ENCODE measurements at places on chromosomes 2 and 18. TPM values are rescaled to one million over a fixed set of nuclear protein-coding genes. Genes with fewer than 3 reads are reported as not detected.

- peaks cover 11% of the 10 kb centered on the region for H3K36me3 ChIP-seq
- no peak overlapping the region for H3K4me3 ChIP-seq
- H3K27me3 ChIP-seq = no peaks in the 10 kb centered on the region
- no peak overlapping the region for H3K27ac ChIP-seq
- peaks cover 6% of the 10 kb centered on the region for H3K4me1 ChIP-seq
These were observed 1.4 kb downstream of the MCM6 start for GRCh38 chr2:135874777-135875365.

DNA sequence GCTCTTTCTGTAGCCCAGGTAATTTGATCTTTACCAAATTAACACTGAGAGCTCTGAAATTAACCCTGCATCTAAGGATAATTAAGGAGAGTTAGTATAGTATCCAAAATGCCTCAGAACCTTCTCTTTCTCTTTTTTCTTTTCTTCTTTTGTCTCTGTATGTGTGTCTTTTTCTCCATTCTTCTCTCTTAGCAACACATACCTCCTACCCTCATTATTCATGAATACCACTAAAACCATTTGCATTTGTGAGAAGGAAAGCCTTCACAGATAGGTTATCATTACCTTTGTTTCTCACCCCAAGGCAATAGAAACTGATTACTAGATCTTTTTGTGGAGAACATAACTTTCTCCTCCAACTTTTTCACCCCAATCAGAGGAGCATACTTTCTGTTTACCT lies 376.5 kb upstream of the NXPH2 start:
- H3K4me3 ChIP-seq = no peak overlapping the region
- H3K27me3 ChIP-seq = no peaks in the 10 kb centered on the region
- no peaks in the 10 kb centered on the region for H3K4me1 ChIP-seq
- no peaks in the 10 kb centered on the region for H3K36me3 ChIP-seq

- H3K27me3 ChIP-seq = no peaks in the 10 kb centered on the region
- H3K27ac ChIP-seq = no peak overlapping the region
- no peak overlapping the region for H3K4me3 ChIP-seq
- no peaks in the 10 kb centered on the region for H3K36me3 ChIP-seq
- H3K4me1 ChIP-seq = no peaks in the 10 kb centered on the region
These were observed 13.5 kb upstream of the CNOT11 start for GRCh38 chr2:101238930-101239759.

DNA sequence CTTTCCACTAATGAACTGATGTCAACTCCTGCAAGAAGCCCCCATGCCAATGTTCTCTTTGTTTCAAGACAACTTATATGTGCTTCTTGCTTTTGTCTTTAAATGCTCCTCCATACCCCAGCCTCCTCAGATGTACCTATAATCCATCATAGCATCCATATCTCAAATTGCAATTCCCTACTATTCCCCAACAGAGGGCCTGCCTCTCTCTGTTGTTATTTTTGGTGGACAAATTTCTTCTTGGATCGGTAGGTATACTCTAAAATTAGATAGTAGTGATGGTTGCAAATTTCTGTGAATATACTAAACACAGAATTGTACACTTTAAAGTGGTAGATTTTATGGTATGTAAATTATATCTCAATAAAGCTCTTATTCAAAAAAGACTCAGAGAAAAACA lies 820.1 kb downstream of the METTL4 start:
- no peak for DNase-seq
- no peak overlapping the region for H3K4me3 ChIP-seq
- no peaks in the 10 kb centered on the region for H3K4me1 ChIP-seq
- H3K27ac ChIP-seq = no peak overlapping the region
- no peaks in the 10 kb centered on the region for H3K27me3 ChIP-seq

- H3K27me3 ChIP-seq = no peaks in the 10 kb centered on the region
- H3K4me1 ChIP-seq = no peaks in the 10 kb centered on the region
- DNase-seq = no peak
- H3K27ac ChIP-seq = no peak overlapping the region
These were observed 201.5 kb upstream of the ZSWIM2 start for GRCh38 chr2:187050409-187050998.

GRCh38 chr2:113228351-113228750 lies 50.4 kb downstream of the PAX8 start:
- H3K27me3 ChIP-seq = no peaks in the 10 kb centered on the region
- H3K36me3 ChIP-seq = no peaks in the 10 kb centered on the region
- no peak for DNase-seq
- H3K4me3 ChIP-seq = no peak overlapping the region
- no peaks in the 10 kb centered on the region for H3K4me1 ChIP-seq

DNA sequence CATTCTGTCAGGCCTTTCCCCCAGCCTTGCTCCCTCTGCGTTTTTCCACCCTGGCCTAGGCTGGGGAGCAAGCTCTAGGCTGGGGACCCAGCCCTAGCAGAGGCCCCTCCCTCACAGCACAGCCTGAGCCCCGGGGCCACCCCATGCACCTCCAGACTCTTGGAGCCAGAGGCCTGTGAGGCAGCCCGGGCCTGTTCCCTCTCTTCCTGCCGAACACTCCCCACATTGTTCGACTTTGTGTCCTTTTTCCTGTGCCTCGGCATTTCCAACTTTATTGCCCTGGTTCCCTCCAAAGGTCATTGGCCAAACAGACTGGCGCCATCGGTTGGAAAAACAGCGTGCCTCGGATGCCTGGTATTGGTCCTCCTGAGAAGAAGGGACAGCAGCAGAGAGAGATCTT lies 79.7 kb downstream of the HS1BP3 start:
- H3K27me3 ChIP-seq = no peaks in the 10 kb centered on the region
- peak overlapping the region; percentile 78 for H3K27ac ChIP-seq
- DNase-seq = no peak
- no peaks in the 10 kb centered on the region for H3K36me3 ChIP-seq

DNA sequence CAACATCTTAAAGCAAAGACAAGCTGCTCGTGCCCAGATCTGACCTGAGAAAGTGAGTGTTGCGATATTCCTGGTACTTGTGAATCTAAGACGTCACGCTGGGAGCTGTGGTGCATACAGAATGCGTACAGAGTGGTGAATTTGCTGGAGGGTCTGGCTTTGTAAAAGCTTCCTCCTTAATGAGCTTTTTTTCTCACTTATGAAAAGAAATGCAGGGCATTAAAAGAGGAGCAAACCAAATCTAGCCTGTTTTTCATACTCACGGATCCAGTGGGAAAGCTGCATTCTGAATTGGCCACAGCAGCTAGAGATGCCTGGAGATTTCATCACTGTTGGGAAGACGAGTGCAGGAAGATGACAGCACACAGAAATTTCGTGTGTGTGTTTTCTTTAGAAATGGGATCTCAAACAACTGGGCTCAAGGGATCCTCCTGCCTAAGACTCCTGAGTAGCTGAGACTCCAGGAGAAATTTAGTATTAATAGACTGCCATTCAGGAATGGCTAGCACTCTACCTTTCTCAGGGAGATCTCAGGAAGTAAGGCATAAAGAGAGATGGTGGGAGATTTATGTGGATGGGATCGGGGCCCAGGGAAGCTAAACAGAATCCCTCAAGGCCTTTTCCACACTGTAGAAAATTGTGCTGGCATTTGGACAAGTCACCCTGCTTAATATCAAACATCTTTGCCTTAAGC lies 181.3 kb downstream of the ALPK2 start:
- no peaks in the 10 kb centered on the region for H3K36me3 ChIP-seq
- H3K27ac ChIP-seq = peak overlapping the region; percentile 86
- peaks cover 25% of the 10 kb centered on the region for H3K4me1 ChIP-seq
- no peak overlapping the region for H3K4me3 ChIP-seq
- no peak for DNase-seq

DNA sequence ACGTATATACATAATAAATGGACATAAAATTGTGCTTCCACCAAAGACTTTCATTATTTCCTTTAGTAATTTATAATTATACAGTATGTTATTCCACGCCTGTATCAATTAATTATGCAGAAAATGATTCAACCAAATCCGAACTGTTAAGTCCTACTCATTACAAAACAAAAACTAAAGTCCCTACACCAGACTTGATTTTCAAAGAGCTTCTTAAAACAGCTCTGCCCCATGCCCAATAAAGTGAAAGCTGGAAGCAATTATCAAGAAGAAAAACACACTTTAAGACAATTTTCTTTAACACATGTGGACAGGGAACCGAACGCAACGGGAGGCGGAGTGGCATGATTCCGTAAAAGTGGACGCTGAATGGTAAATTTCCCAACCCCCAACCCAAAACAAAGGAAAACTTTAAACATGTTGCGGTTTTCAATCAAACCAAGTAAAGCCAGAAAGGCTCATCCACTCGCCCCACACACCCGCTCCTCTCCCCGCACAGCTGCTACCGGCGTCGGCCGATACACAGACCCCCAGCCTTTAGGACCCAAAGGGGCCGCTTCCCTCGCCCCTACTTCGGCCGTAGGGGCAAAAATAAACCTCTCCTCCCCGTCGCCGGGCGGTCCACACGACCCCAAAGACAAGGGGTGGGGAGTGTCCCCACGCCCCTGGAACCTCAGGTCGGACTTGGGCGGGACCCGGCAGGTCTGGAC lies 705 bp downstream of the YES1 start:
- H3K4me3 ChIP-seq = peak overlapping the region; percentile 75
- H3K27me3 ChIP-seq = no peaks in the 10 kb centered on the region
- DNase-seq = no peak
- peaks cover 43% of the 10 kb centered on the region for H3K4me1 ChIP-seq
- no peaks in the 10 kb centered on the region for H3K36me3 ChIP-seq

GRCh38 chr2:206274434-206275311 lies at the start of gene ZDBF2:
ZDBF2 (plus strand) TSS chr2:206274663; CDS start chr2:206281850, 7,187 bp downstream.
- H3K27ac ChIP-seq = peak within 1 kb of the TSS; percentile 85
- H3K4me1 ChIP-seq = peaks cover 4% of the 10 kb centered on the region
- peak within 1 kb of the TSS; percentile 83 for H3K4me3 ChIP-seq
- DNase-seq = peak; percentile 24
- H3K27me3 ChIP-seq = peaks cover 60% of the 10 kb centered on the region

GRCh38 chr2:45778720-45779171 lies 127.3 kb downstream of the PRKCE start:
- H3K4me3 ChIP-seq = no peak overlapping the region
- no peaks in the 10 kb centered on the region for H3K36me3 ChIP-seq
- H3K27ac ChIP-seq = no peak overlapping the region
- peaks cover 10% of the 10 kb centered on the region for H3K4me1 ChIP-seq
- peak; percentile 60 for DNase-seq
- H3K27me3 ChIP-seq = no peaks in the 10 kb centered on the region

DNA sequence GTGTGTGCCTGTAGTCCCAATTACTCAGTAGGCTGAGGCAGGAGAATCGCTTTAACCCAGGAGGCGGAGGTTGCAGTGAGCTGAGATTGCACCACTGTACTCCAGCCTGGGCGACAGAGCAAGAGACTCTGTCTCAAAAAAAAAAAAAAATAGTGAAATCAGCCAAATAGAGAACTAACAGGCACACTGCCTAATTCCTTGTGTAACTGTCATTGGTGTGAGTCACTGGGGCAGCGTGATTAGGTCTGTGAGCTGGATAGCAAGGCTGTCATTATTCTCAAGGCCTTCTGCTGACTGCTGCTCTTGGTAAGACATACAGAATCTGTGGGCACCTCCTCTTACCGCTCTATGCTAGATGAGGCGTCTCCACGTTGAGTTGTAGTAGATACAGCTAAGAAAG lies 270.3 kb downstream of the NEDD4L start:
- peak; percentile 85 for DNase-seq
- H3K4me1 ChIP-seq = peaks cover 81% of the 10 kb centered on the region
- peak overlapping the region; percentile 77 for H3K27ac ChIP-seq
- H3K4me3 ChIP-seq = peak overlapping the region; percentile 13

DNA sequence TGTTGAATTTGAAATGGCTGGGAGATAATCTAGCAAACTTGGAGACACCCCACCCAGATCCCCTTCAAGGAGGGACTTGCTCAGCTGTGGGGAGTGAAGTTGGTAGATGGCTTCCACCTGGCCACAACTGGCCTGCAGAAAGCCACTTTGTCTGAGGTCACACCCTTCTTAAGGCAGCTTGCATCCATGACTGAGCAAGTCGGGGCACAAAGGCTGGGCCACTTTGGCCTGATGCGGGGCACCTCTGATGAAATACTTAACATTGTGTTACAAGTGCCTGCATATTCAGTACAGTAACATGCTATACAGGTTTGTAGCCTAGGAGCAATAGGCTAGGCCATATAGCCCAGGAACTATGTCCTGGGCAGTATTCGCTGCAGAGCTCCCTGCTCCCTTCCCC lies 13.4 kb upstream of the RPL37A start:
- DNase-seq = no peak
- H3K27ac ChIP-seq = no peak overlapping the region
- H3K27me3 ChIP-seq = no peaks in the 10 kb centered on the region

- H3K36me3 ChIP-seq = no peaks in the 10 kb centered on the region
- H3K4me3 ChIP-seq = no peak overlapping the region
- no peak overlapping the region for H3K27ac ChIP-seq
- DNase-seq = no peak
- H3K4me1 ChIP-seq = no peaks in the 10 kb centered on the region
These were observed 1.8 kb downstream of the NGEF start for GRCh38 chr2:233011268-233011650.

DNA sequence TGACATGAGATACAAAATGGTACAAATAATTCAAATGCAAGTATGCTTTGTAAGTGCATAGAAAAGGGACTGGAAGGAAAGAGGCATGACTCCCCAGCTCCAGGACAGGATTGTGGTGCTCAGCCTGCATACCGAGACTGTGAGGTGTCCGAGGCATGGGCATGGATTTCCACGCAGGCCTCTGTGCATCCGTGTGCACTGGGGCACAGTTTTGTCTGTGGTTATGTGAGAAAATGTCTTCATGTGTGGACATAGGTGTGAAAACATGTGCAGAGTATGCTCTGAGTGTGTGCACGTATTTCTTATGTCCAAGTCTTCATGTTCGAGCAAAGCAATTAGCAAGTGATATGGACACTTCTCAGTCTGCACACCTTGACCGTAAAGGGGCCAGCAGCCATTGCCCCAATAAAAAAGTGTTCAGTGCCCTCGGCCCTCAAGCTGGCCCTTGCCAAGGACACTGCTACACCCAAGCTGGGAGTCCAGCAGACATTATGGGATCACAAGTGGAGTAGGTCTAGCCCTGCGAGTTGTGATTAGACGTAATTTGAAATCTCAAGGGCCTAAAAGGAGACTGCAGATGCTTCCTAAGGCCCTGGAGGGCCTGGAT lies 120.7 kb downstream of the CYP26B1 start:
- no peak for DNase-seq
- H3K36me3 ChIP-seq = no peaks in the 10 kb centered on the region
- no peak overlapping the region for H3K4me3 ChIP-seq

Gene MTIF2
- total RNA-seq = 42.5 TPM

Gene ERFE
- total RNA-seq = 0.80 TPM

Gene BMP10
- total RNA-seq = not detected

Gene RNU2-63P
- total RNA-seq = not detected

Gene ACMSD
- not detected for total RNA-seq

Gene ANKRD23
- 1,565 TPM for total RNA-seq
